MCF 10A (cell line): ENCODE measurements at places on chromosomes 6 and 20.

DNA sequence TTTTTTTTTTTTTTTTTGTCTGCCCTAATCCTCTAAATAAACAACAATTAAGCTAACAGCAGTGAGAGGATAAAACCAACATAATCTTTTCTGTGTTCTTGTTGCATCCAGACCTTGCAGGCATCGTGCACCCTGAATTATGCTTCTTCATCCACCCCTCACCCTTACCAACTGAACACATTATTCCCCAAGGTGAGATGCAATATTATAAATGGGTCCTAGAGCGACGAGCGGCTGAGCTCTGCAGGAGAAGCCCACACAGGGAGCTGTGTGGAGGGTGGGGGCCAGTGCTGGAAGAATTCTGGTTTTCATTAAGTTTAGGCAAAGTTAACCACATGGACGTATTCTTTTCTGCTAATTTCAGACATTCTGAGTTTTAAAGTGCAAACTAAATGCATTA lies 32.2 kb upstream of the NXT1 start:
- no peaks in the 10 kb centered on the region for H3K27me3 ChIP-seq
- no peaks in the 10 kb centered on the region for H3K4me1 ChIP-seq
- no peak for DNase-seq
- no peak overlapping the region for H3K4me3 ChIP-seq
- no peak overlapping the region for H3K27ac ChIP-seq

DNA sequence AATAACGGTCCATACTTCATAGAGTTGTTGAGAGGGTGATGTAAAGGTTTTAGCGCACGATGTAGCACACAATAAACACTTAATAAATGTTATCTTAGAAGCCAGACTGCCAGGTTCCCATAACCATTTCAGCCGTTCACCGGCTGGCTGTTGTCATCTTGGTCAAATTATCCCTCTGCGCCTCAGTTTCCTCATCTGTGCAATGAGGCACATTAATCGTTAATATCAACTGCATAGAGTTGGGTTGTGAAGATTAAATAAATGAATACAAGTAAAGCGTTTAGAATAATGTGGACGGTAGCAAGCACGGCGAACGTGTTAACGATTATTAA lies 432 bp upstream of the PSMF1 start:
- DNase-seq: no peak
- no peaks in the 10 kb centered on the region for H3K27me3 ChIP-seq
- H3K4me1 ChIP-seq: peaks cover 42% of the 10 kb centered on the region
- peak overlapping the region; percentile 96 for H3K27ac ChIP-seq
- H3K36me3 ChIP-seq: peaks cover 12% of the 10 kb centered on the region

DNA sequence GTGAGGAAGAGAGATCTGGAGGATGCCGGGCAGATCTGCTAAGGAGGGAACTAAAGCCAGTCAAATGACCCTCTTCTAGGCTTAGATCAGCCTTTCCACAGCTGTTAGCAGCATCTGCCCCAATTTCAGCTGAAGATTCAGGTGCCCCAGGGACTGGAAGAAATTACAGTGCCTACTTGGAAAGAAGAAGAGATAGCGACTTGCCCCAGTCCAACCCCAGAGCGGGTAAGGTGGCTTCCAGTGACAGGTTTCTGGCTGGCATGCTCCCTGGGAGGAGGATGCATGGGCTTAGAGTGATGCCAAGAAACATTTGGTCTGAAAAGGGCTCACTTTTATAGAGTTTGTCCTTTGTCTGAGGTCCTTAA lies 620 bp downstream of the TJAP1 start:
- peak overlapping the region; percentile 86 for H3K4me3 ChIP-seq
- peaks cover 24% of the 10 kb centered on the region for H3K36me3 ChIP-seq
- DNase-seq: no peak
- peak overlapping the region; percentile 97 for H3K27ac ChIP-seq
- peaks cover 29% of the 10 kb centered on the region for H3K4me1 ChIP-seq

GRCh38 chr6:157381631-157382621 lies 936 bp downstream of the ZDHHC14 start:
- DNase-seq: peak; percentile 48
- H3K4me1 ChIP-seq: peaks cover 21% of the 10 kb centered on the region
- no peak overlapping the region for H3K27ac ChIP-seq
- peak overlapping the region; percentile 87 for H3K4me3 ChIP-seq
- no peaks in the 10 kb centered on the region for H3K27me3 ChIP-seq

DNA sequence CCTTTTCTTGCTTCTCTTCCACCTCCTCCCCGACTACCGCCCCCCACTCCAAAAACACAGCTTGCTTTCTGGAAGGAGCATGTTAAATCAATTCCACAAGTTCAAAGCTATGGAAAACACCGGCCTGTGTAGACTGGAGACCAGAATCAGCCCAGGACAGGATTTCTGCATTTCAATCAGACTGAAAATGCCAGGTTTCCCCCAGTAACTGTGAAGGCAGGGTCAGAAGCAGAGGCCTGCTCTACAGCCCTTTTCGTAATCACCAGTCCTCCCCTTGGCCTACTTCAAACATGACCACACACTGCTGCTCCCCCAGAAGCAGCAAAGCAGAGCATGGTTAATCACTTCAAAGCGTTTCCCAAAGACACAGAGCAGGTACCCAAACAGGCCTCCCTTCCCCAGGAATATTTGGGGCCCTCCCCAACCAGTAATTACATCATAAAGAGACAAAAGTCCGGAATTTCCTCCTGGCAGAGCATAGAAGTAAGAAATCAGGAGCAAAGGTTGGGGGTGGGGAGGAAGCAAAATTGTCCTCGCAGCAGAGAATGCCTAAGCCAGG lies 38.4 kb downstream of the ZMYND8 start:
- no peaks in the 10 kb centered on the region for H3K27me3 ChIP-seq
- peaks cover 60% of the 10 kb centered on the region for H3K4me1 ChIP-seq
- peak overlapping the region; percentile 65 for H3K4me3 ChIP-seq
- peak overlapping the region; percentile 94 for H3K27ac ChIP-seq
- DNase-seq: peak; percentile 93
- H3K36me3 ChIP-seq: peaks cover 35% of the 10 kb centered on the region

DNA sequence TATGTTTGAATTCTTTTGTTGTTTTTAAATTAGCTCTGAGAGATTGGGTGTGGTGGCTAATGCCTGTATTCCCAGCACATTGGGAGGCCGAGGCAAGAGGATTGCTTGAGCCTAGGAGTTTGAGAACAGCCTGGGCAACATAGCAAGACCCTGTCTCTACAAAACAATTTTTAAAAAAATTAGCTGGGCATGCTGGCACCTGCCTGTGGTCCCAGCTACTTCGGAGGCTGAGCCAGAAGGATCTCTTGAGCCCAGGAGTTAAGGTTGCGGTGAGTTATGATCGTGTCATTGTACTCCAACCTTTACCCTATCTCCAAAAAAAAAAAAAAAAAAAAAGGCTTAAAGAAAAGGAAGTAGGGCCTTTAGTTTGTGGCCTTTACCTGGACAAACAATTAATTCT lies 22.9 kb downstream of the DHX35 start:
- DNase-seq: no peak
- H3K4me1 ChIP-seq: peaks cover 15% of the 10 kb centered on the region
- H3K4me3 ChIP-seq: no peak overlapping the region
- H3K27ac ChIP-seq: peak overlapping the region; percentile 59
- H3K36me3 ChIP-seq: peaks cover 39% of the 10 kb centered on the region

DNA sequence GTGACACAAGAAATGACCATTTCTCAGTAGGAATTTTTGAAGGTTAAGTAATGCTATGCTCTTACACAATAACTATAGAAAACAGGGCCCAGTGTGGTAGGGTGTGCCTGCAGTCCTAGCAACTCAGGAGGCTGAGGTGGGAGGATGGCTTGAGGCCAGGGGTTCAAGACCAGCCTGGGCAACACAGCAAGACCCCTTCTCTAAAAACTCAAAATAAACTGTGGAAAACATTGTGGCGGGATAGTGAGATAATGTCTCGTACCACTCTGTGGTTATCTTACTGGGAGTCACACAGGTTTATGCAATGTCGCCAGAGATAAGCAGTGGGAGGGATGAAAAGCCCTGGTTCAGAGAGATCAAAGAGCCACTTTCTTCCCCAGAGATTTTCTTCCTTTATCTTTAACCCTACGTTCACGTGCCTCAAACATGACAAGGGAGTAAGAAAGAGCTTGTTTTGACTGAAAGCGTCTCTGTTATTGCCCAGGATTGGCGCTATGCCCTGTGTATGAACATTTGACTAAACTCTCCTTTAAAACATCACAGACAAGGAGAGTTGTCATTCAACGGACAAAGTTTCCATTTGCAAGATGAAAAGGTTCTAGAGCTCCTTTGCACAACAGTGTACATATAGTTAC lies 13.9 kb downstream of the GCM1 start:
- no peak for DNase-seq
- H3K27me3 ChIP-seq: no peaks in the 10 kb centered on the region
- H3K36me3 ChIP-seq: no peaks in the 10 kb centered on the region
- no peaks in the 10 kb centered on the region for H3K4me1 ChIP-seq

DNA sequence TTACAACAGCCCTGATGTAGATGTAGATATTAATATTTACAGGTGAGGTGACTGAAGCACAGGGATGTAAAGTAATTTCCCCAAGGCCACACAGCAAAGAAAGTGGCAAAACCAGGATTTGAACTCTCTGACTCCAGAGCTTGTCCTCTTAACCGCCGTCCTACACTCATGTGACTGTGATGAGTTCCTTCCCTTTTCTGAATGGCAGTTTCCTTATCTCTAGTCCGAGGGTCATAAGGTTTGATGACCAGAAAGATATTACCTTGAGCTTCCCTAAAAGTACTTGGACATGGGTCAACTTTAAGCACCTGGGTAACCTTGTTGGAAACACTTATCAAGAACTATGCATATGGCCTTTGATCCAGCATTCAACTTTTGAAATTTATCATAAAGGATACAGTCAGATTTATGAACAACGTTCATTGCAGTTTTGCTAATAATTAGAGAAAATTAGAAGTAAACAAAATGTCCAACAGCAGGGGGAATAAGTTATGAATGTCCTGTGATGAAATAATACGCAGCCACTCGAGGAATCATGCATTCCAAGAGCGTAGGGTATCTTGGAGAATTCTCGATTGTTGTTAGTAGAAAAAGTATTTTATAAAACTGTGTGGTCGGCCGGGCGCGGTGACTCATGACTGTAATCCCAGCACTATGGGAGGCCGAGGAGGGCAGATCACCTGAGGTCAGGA lies 2.3 kb upstream of the TLDC2 start:
- H3K27ac ChIP-seq: no peak overlapping the region
- H3K4me3 ChIP-seq: no peak overlapping the region
- DNase-seq: no peak
- H3K27me3 ChIP-seq: no peaks in the 10 kb centered on the region
- H3K4me1 ChIP-seq: no peaks in the 10 kb centered on the region

DNA sequence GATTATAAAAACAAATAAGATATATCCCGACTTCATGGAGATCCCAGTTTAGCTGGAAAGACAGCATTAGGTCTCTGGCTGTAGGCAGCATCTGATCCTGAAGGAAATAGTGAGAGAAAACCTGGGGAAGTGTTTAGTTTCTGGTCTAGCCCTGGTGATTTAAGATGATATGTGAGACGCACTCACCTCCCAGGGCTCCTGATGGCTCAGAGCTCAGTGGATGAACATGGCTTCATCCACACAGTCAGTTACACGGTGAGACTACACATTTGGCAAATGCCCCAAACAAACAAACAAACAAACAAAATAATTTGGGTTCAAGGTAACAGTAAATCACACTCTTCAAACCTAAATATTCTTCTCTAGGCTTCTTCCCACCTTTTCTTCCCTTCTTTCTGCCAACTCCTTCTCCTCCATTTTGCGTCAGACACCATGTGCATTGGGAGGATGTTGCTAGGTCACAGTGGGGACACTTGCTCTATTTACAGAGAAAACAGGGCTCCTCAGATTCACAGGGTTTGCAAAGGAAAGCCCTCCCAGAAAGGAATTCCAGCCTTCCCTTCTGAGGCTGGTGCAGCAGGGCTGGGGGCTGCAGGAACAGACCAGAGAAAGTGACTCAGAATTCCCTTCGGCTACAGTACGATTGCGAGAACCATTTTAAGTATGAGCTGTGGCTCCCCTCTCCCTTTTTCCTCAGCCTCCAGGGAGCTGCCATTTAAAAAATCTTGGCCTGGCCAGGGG lies 59.6 kb upstream of the SALL4 start:
- no peak overlapping the region for H3K4me3 ChIP-seq
- no peaks in the 10 kb centered on the region for H3K4me1 ChIP-seq
- H3K27me3 ChIP-seq: peaks cover 8% of the 10 kb centered on the region
- no peak overlapping the region for H3K27ac ChIP-seq
- H3K36me3 ChIP-seq: no peaks in the 10 kb centered on the region

- H3K36me3 ChIP-seq: no peaks in the 10 kb centered on the region
- H3K27ac ChIP-seq: no peak overlapping the region
- H3K4me1 ChIP-seq: peaks cover 23% of the 10 kb centered on the region
- H3K27me3 ChIP-seq: no peaks in the 10 kb centered on the region
Observed at GRCh38 chr6:10203651-10204050, 211.2 kb downstream of the TFAP2A start.

DNA sequence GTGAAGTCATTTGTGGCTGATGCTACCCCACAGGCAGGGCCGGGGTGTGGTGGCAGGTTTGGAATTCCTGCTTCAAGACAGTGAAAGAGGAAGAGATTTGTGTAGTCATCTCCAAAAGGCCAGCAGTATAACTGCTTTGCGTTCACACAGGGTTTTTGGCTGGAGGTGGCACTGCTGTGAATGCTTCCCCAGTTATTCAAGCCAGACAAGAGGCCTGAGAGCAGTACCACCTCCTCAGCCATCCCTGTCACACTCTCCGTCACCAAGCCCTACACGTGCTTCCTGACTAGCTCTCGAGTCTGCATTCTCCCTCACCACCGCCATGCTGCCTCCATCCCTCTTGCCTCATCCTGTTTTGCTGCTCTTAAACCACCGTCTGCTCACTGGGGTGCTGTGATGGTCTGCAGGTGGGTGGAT lies 23.9 kb downstream of the ARMC2 start:
- H3K4me1 ChIP-seq: peaks cover 19% of the 10 kb centered on the region
- no peaks in the 10 kb centered on the region for H3K27me3 ChIP-seq

- no peak for DNase-seq
- H3K27me3 ChIP-seq: peaks cover 13% of the 10 kb centered on the region
- H3K4me1 ChIP-seq: no peaks in the 10 kb centered on the region
- no peak overlapping the region for H3K4me3 ChIP-seq
- H3K27ac ChIP-seq: no peak overlapping the region
Observed at GRCh38 chr6:170160031-170160627, 130.7 kb downstream of the DLL1 start.

DNA sequence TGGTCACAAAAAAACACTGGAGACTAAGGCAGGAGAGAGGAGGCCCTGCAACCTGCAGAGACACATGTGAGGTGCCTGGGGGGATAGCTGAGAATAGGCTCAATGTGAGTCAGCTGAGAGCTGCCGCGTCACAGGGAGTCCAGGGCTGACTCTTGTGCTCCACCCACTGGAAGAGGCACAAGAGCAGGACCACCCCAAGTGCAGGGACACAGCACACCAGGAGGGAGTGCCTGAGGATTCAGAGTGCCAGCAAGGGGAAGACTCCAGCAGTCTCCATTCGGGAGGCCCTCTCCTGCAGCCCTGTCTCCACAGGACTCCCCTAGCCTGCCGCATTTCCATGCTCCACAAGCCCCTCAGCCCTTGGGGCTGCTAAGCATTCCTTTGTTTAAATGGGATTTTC lies 105.5 kb downstream of the HUS1B start:
- H3K36me3 ChIP-seq: peaks cover 36% of the 10 kb centered on the region
- H3K27me3 ChIP-seq: no peaks in the 10 kb centered on the region
- no peaks in the 10 kb centered on the region for H3K4me1 ChIP-seq
- no peak overlapping the region for H3K4me3 ChIP-seq
- peak; percentile 59 for DNase-seq
